MV-4-11 (cell line): ENCODE measurements at places on chromosomes 7 and 10.

DNA sequence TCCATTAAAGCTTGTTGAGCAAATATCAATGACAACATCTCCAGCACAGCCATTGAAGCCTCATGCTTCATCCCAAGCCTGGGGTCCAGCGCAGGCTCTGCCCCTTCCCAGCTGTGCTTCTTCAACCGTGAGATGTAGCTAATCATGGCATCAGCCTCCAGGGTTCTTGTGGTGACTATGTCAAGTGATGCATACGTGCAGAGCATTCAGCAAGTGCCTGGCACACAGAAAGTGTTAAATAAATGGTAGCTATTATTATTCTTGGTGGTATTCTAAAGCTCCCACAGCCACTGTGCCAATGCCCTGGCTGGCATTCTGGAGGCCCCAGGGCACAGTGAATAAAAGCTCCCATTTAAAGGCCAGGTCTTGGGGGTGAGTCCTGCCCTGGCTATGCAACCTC is 146.6 kb downstream of the WDR11 start:
- no peak for DNase-seq

DNA sequence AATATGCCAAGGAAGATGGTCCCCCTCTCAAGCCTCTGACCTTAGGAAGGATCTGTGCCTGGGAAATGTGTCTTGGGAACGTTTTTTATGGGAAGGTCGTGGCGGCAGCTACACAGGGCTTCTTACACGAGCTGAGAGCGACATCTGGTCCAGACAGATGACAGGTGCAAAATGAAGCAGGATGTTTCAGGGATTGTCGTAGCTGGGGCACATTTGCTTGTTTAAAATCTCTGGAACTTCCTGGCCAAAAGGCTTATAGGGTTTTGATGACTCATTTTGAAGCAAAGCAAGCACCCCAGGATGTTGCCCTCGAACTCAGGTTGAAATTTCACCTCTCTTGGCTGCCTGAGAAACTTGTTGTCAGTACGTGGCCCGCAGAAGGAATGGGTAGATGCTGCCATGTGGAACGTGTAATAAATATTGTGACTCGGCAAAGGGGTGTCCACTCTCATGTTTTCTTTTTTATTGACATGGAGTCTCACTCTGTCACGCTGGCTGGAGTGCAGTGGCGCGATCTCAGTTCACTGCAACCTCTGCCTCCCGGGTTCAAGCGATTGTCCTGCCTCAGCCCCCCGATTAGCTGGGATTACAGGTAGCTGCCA is 117.5 kb downstream of the CAMK1D start:
- DNase-seq: no peak

DNA sequence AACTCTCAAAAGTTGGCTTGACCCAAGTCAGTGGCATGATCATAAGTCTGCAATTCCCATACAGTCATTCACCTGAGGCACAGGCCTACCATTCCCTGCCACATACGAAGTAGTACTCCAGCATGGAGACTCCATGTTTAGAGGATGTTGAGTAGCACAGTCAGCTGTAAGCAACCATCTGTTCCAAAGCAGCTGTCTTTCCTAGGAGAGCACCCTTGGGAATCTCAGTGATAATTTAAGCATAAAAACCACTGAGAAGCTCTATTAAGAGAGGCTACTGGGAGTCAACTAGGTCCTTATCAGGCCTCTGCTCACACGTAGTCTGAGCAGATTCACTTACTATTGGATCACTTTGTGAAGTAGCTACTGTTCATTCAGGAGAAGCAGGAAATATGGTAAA is 61.6 kb upstream of the UNC5B start:
- no peak for DNase-seq

DNA sequence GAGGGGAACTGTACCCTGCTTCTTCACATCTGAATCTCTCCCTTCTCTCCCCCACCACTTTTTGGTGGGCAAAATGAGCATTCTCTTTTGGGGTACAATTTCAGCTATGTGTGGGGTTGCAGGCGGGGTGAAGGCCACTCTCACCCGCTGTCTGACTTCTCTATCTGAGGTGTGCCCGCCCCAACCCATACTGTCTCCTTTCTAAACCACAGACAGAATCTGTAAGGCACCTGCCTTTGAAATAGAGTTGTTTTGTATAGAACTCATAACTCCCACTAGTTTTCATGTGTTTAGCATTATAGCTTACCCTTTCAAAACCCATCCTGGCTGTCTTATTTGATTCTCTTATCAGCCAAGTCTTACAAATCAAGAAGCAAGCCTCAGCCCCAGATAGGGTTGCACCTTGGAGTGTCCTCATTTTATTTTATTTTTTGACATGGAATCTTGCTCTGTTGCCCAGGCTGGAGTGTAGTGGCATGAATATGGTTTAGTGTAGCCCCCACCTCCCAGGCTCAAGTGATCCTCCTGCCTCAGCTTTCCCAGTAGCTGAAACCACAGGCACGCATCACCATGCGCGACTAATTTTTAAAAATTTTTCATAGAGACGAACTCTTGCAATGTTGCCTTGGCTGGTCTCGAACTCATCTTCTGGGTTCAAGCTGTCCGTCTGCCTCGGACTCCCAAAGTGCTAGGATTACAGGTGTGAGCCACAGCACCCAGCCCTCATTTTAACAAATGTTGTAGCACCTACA is 11.9 kb downstream of the TSPAN14 start:
- no peak for DNase-seq

GRCh38 chr10:58578366-58578765 is 65.7 kb downstream of the BICC1 start:
- no peak for DNase-seq

- DNase-seq: no peak
Observed at GRCh38 chr10:101771380-101771779, 4.5 kb downstream of the FGF8 start.

DNA sequence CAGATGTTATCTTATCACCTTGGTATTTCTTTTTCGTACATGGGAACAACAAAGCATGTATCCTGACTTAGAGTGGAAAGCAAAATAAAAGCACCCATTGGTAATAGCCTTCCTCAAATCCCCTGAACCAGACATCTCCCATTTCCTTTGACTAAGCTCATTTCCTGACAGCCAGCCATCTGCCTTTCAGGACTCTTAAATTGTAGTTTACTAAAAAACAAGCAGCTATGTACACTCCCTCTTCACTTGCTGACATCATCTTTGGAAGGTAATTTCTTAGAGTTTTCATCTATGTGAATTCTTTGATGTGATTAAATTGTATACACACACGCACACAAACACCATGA is 40.7 kb downstream of the ARL4A start:
- no peak for DNase-seq
